ENCODE measurements at places on chromosomes 4 and X. TPM values are rescaled to one million over a fixed set of nuclear protein-coding genes. Genes with fewer than 3 reads are reported as not detected.

DNA sequence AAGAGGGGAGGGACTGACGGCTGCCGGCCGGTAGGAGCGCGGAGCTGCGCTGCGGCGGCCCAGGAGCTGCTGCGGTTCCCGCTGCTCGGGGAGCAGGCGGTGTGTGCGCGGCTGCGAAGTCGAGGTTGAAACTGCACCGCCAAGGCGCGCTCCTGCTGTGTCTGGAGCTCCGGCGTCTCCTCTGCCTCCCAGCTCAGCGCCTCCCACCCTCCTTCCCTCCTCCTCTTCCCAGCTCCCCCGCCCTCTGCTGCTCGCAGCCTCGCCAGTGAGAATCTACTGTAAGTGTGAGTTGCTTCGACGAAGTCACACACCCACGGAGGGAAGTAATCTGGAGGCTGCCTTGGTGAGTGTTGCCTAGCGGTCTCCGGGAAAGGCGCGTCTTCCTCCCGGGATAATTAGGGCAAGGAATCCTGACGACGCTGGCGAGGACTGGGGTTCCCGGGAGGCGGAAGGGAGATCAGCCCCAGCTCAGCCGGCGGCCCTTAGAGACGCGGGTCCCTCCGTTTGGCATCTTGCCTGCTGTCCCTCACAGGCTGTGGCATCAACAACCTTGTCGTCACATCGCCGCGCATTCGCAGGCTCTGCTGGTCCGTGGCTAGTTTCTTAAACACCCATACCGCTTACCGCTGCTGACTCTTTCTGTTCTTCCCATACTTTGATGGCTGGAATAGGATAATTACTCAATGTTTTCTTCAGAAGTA is at the start of gene EPHA5:
TSS of gene EPHA5 (minus strand) at position 159 of the 701 bp plus-strand sequence. CDS start 747 bp downstream, outside the sequence.
- DNase-seq = peak; percentile 91

DNA sequence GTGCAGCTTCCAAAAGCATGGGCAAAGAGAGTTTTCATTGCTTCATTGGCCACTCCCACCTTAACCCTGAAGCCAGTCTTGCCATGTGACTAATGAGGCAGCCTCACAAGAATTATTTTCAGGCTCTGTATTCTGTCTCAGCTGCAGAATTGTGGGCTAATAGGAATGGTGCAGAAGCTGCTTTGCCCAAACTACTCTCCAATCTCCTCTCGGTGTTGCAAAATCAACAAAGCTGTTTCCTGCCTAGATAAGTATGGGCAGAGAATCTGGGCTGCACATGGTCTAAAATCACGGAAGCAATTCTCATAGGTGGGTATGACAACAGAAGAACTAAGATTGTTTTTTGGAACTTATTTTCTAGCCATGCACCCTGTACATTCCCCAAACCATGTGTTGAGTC is 31.4 kb downstream of the PPP1R2C start:
- no peak for DNase-seq

Gene SLC6A14
- not detected for polyA plus RNA-seq

- DNase-seq = no peak
Measured at GRCh38 chr4:155220025-155220424, 11.6 kb downstream of the NPY2R start.

Gene GSX2
- polyA plus RNA-seq = not detected

Gene SLC2A9
- polyA plus RNA-seq = 3.0 TPM

DNA sequence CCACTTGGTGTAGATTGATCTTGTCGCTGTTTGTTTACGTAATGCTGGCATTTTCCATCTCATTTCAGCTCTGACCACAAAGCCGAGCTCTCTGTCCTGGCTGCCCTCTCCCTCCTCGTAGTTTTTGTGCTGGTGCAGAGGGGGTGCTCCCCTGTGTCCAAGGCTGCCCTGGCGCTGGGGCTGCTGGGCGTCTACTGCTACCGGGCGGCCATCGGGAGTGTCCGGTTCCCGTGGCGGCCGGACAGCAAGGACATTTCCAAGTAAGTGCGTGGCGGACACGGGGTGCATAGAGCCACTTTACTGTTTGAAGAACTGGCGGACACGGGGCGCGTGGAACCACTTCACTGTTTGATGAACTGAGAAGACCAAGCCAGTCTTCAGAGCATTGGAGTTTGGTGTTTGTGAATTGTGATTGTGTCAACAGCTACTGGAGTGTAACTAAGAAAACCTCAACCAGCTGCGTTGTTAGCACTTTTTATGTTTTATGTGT is 28.0 kb downstream of the PIGG start:
- DNase-seq = no peak

DNA sequence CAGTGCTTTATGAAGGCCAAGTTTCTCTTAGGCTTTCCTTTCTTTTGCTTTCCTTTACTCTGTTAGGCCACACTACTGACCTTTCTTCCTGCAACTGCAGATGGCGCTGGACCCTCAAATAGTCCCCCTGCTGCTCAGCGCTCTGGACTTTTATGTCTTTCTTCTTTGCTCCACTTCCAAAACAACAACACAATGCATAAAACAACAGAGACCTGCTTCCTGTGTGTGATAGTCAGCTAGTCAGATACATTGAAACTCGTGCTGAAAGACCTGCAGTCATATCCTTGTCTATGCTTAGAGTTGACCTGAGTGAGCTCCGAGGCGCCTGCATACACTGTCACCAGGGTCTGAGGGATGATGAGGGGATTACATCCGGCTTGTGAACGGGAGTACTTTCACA is 108.9 kb upstream of the TEX13D start:
- no peak for DNase-seq
